ENCODE measurements at places on chromosomes 7 and 10.
A peak's percentile ranks its signal among the peaks of the same experiment; 100 is the strongest.

GRCh38 chr7:64630496-64630895, 35.4 kb upstream of the ZNF107 start:
- DNase-seq: no peak

- no peak for DNase-seq
These were observed 345.6 kb upstream of the LRGUK start for GRCh38 chr7:133781486-133782090.

DNA sequence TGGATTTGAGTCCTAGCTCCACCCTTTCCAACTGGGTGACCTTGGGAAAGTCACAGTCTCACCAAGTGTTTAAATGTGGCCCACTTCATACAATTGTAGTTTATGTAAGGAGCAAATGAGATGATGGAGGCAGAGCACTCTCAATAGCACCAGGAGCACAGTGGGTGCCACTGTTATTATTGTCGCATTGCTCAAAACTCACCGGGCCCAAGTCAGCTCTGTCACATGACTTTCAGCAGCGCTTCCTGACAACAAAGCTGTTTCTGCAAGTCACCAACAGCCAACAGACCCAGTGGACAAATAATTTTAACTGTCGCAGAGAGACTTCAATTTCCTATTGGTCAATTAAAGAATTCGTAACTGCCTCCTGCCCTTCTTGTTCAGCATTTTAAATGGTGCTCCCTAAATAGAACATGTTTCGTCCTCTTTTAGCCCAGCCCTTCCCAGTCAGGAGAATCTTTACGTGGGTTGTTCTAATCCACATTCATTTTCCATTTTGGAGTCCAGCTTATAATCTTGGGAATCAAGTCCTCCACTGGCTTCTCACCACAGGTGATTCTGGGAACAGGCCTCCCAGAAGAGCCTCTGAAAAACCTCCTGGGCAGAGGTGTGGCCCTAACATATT, 415.6 kb upstream of the NPVF start:
- DNase-seq: no peak

- DNase-seq: no peak
These were observed 52.1 kb downstream of the INSIG1 start for GRCh38 chr7:155349601-155350331.

- no peak for DNase-seq
These were observed 109.9 kb downstream of the AHR start for GRCh38 chr7:17408245-17408903.

- no peak for DNase-seq
These were observed 42.7 kb downstream of the HTRA1 start for GRCh38 chr10:122503886-122504609.

GRCh38 chr10:11472158-11472753, 139.2 kb downstream of the USP6NL start:
- DNase-seq: peak; percentile 84

GRCh38 chr7:133860628-133861335, 266.4 kb upstream of the LRGUK start:
- DNase-seq: no peak

DNA sequence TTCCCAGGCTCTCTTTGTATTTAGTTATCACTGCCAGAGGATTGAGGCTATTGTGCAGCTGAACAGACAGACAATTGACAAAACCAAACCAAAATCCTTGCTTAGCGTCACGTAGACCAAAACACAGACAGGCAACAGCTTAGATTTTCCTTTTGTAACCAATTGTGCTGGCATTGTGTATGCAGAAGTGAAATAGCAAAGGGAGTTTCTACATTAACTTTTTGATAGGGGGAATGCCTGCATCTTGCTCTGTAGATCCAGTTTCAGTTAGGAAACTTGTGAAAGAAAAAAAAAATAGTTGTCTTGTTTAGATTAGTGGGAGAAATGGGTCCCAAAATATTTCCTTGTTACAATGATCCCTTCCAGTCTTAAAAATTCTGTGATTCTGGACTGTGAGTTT, 333.8 kb downstream of the BBS9 start:
- no peak for DNase-seq

- DNase-seq: peak; percentile 48
These were observed 26.4 kb upstream of the KNDC1 start for GRCh38 chr10:133133471-133134231.

GRCh38 chr10:102802920-102803534, 34.2 kb downstream of the CYP17A1 start:
- no peak for DNase-seq

- DNase-seq: no peak
These were observed 195.4 kb downstream of the PTPRN2 start for GRCh38 chr7:158392251-158392650.

GRCh38 chr10:42941295-42941644, 135.6 kb upstream of the RET start:
- peak; percentile 18 for DNase-seq

DNA sequence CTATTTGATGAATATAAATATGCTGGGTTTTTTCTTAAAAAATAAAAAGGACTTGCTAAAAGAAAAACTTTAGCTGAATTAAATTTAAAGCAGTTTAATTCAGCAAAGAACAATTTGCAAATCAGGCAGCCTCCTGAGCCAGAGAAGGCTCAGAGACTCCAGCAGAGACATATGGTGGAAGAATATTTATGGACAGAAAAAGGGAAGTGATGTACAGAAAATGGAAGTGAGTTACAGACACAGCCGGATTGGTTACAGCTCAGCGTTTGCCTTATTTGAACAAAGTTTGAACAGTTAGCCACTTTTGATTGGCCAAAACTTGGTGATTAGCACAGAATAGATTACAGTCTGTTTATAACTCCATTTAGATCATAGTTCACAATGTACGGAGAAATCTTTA, 110.3 kb downstream of the GAD2 start:
- no peak for DNase-seq

DNA sequence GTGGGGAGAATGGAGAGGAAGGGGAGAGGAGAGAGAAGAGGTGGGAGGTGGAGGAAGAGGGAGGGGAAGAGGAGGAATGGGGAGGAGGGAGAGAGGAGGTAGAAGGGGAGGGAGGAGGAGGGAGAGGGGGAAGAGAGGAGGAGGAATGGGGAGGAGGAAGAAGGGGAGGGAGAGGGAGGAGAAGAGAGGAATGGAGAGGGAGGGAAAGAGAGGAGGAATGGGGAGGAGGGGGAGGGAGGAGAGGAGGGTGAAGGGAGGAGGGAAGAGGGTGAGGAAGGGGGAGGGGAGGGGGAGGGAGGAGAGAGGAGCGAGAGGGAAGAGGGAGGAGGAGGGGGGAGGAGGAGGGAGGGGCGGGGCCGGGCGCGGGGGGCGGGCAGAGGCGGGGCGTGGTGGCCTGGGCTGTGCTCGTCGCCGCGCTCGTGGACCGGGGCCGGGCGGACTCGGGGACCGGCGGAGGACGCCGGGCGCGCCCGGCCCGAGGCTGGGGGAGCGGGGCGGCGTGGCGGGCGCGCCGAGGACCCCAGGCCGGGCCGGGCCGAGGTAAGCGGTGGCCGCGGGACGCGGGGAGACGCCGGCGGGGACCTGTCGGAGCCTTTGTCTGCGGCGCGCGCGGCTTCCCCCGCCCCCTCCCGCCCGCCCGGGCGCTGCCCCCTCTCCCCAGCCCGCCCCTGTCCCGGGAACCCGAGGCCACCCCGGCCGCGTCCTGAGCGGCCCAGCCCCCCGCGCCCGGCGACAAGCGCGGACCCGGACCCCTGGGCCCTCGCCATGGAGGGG, at the start of gene SLC29A4:
TSS of gene SLC29A4 (plus strand) at position 401 of the 774 bp plus-strand sequence. CDS start 4,874 bp downstream, outside the sequence.
- DNase-seq: no peak

- no peak for DNase-seq
These were observed 14.3 kb upstream of the DAGLB start for GRCh38 chr7:6461946-6462550.

GRCh38 chr10:28091913-28092312, 93.0 kb upstream of the ODAD2 start:
- no peak for DNase-seq

DNA sequence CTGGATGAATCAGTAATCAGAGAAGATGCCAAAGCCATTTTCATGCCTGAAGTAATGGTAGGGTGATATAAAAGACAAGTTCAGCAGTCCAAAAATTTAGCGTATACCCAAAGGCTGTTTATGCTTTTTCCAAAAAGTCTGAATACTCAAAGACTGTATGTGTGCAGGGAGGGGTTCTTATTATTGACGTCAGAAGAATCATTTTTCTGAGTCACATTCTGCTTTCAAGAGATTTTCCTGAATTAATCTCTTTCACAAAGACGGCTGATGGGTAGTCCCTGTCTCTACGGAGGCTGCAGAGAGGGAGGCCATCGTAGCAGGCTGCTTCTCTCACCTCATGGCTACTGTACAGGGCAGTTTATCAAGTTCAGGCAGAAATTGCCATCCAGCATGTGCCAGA, 30.7 kb upstream of the ABLIM1 start:
- DNase-seq: no peak

DNA sequence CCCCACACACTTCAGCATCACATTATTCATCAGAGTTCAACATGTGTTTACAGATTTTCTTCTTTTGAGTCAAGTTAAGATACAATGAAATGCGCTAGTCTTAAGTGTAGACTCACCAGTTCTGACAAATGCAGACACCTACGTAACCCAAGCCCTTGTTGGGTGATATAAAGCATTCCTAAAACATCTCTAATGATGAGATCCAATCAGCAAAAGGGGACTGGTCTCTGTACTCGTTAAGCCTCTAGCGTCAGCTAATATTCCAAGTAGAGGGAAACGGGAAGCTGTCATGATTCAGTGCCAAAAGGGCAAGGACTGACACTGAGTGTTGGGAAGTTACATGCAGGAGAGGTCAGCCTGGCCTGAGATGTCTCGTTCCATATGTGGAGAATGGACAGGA, 38.7 kb upstream of the TRIL start:
- no peak for DNase-seq

DNA sequence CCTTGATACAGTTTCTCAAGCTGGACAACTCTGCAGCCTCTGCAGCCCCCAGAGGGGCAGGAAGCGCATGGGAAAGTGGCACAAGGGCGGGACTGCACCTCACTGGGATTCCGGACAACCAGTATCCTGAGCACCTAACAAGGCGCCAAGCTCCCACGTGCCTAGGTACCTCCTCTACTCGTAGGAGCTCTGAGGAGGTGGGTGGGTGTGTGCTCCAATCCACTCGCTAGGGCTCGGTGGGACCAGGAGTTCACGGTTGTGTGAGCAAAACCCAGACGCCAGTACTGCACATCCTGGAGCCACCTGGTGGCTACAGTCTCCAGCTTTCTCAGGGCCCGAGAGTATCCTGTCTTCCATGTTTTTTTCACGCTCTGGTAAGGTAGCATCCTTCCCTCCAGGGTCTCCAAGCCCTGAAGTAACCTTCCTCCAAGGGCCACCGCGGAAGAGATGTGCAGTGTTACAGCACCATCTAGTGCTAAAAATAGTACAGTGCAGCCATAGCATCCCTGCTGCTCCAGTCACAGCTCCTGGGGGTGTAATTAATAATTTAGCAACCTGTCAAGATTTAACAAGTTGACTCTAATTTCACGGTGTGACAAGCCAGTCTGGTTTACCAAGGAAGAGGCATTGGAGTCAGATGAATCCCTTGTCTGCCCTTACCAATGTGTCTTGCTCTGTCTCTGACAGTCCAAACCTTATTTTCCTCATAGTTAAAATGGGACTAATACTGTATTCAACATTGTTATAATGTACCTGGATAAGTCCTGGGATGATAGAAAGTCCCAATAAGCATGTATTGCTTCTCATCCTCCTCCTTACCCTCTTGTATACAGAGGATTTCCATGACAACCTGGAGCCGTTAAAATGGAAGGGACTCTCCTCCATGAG, 70.4 kb downstream of the HERPUD2 start:
- peak; percentile 60 for DNase-seq

GRCh38 chr10:73887294-73888039, 13.1 kb upstream of the CAMK2G start:
- DNase-seq: no peak

DNA sequence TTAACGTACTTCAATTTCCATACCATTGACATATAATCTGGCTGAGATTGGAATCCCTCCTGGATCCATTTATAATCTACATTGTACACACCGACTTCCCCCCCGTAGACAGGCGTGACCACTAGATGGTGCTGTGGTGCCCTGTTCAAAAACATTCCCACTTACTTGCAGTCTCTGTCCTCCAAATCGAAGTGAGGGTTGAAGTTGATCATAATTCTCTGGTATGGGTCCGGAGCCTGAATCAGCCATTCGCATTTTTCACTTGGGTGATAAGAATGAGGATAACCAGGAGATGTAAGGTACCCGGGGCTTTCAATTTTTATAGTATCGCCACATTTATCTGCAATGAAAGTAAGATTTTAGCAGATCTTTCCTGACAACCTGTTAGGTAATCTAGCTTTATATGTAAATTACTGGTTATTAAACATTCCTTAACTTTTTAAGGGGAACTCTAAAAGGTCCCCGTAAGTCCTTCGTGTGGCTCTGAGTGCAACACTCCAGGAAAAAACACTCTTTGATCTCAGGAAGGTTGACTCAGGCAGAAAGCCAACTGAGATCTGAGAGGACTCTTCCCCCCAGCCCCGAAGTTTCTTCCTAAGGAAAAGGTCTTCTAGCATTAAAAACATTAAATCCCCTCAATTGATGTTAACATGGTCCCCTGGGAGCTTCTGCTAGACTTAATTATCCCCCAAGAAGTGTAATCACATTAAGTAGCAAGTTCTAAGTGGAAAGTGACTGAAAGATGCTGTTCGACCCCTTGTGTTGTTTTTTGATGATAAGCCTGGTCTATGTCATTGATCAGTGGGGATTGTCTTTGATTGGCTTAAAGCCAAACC, 3.7 kb downstream of the NRP1 start:
- DNase-seq: peak; percentile 91
